Forelimb muscle (tissue), 1 donor: ENCODE measurements at places on chromosomes 2 and 18. TPM values are rescaled to one million over a fixed set of nuclear protein-coding genes. Genes with fewer than 3 reads are reported as not detected.

Gene PMAIP1
- polyA plus RNA-seq = 53.9 TPM

Gene C2orf66
- 0.14 TPM for polyA plus RNA-seq

Gene ALKAL2
- 1.5 TPM for polyA plus RNA-seq

Gene FAM110C
- 1.8 TPM for polyA plus RNA-seq

Gene PRLH
- polyA plus RNA-seq = not detected

Gene ZSWIM2
- not detected for polyA plus RNA-seq

- DNase-seq = no peak
These were observed 36.6 kb downstream of the TMEM177 start for GRCh38 chr2:119715409-119716283.

GRCh38 chr18:12327510-12328178 lies 19.6 kb downstream of the TUBB6 start:
- DNase-seq = no peak

GRCh38 chr2:121210691-121211090 lies 74.3 kb downstream of the TFCP2L1 start:
- no peak for DNase-seq

- DNase-seq = peak; percentile 76
These were observed 92.9 kb downstream of the MREG start for GRCh38 chr2:215920244-215921100.

GRCh38 chr18:11666176-11666575 lies 22.9 kb upstream of the GNAL start:
- no peak for DNase-seq

GRCh38 chr2:240834377-240834975 lies 14.5 kb upstream of the KIF1A start:
- no peak for DNase-seq

DNA sequence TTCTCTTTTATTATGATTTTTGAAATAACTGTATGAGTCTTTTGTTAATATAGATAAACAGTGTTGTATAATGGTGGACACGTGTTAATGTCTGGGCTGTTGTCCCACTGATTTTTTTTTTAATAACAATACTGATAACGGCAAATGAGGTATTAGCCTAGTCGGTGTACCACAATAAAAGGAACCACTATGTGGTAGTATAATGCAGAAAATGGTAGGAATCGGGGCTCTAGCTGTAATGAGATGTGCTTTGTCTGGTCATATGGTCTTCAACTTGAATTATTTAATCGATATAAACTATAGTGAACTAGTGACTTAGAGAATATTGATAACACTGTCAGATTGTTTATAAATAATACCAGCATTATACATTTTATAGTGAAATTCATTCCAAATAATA lies 517.9 kb upstream of the SPHKAP start:
- no peak for DNase-seq

- DNase-seq = no peak
These were observed 24.3 kb upstream of the COL6A3 start for GRCh38 chr2:237438080-237438940.

DNA sequence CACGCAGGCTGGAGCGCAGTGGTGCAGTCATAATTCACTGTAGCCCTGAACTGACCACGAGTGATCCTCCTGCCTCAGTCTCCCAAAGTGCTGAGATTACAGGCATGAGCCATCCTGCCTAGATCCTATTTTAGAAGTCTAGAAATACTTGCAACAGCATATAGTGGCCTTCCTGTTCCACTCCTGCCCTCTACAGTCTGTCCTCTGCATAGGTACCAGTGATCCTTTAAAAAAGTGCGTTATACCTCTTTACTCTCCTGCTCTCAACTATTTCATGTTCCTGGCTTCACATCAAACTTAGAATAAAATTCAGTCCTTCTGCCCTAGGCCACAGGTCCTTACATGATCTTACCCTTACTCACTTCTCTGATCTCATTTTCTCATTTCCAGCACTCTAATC lies 6.0 kb downstream of the COMMD1 start:
- DNase-seq = no peak

DNA sequence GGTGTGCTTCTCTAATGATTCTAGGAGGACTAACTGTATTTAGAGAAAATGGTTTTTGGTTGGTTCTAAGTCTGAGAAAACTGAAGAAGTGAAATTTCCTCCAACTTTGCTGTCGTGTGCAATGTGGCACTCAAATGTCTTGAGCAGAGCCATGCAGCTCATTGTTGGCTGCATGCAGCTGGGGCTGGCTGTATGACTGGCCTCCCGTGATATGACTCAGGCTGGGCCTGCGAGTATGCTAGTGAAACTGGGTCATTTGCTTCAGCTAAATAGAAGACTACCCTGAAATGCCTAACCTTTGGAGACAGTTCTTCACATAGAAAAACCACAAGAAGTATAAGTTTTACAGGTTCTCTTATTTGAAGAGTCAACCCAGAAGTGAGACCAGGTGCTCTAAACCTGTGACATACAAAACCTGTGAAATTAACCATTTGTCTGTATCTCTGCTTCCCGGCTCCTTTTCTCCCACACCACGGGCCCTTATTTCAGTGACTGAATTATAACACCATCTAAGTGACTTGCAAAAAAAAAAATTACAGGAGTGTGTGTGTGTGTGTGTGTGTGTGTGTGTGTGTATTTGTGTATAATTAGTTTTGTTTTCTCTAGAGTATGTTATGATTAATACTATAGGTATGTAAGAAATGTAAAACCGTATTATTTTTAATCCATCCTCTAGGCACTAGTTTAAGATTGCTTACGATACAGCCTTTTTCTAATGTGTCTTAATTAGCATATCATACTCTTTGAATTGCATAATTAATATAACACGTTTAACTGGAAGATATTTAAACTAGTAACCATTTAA lies 15.9 kb downstream of the POLI start:
- no peak for DNase-seq

DNA sequence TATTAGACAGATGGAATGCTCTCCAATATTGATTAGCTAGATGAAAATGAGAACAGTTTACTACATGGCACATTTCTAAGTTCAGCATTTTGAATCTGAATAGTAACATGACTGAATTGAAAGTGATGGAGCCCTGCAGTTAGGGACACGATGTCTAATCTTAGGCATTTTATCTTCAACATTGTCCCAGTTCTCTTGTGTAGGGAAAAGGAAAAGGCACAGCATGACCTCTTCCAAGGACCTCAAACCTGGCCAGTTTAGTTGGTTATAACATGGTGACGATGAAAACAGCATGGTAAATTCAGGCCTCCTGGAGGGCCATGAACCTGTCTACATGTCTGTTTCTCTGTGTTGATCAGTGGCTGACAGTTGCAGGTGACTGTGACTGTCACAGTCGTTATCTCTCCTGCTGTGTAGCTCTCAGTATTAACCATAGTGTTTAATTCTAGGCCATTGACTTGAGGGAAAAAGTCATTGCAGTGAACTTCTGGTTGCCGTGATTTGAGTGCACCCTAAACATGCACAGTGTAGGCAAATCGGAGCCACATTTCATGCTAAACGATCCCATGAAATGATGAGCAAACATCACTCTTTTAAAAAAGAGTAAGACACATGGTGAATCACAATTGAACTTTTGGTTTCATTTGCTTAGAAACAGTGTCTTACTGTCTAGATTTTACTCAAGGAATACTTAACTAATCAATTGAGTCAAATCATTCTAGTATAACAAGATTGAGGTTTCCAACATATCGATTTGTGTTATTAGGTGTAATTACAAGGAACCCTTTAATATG lies 129.7 kb downstream of the PHLPP1 start:
- no peak for DNase-seq

GRCh38 chr2:206688990-206689389 lies 29.2 kb downstream of the DYTN start:
- no peak for DNase-seq

- DNase-seq = no peak
These were observed 9.8 kb upstream of the EFR3B start for GRCh38 chr2:25032094-25032493.
